Panc1 (cell line): ENCODE measurements at places on chromosomes 12 and 14.
A peak's percentile ranks its signal among the peaks of the same experiment; 100 is the strongest.

DNA sequence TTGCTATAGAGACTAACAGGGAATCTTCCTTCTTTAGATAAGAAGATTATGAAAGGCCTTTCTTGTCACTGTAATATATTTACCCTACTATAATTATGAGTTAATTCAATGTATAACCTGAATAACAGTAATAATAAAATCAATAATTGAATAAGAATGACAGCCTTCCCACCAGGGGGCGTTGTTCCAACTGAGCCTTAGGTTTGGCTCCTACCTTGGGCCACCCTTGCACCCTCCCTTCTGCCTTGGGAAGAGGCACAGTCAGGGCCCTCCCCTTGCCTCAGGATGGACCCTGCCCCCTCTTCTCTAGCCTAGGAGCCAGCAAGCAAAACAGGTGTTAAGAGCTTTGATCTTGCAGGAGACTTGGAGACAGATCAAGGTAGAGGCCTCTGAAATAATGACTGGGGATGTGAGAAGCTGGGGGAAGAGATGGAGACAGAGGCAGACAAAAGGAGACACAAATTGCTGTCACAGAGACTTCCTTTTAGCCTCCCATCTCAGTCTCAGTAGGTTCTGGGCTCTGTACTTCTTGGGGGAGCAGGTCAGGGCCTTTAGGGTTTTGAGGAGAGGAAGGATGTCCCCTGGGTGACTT lies 40.1 kb upstream of the CISTR start:
- no peak for DNase-seq

- DNase-seq = no peak
Observed at GRCh38 chr12:14273913-14274311, 91.6 kb upstream of the ATF7IP start.

DNA sequence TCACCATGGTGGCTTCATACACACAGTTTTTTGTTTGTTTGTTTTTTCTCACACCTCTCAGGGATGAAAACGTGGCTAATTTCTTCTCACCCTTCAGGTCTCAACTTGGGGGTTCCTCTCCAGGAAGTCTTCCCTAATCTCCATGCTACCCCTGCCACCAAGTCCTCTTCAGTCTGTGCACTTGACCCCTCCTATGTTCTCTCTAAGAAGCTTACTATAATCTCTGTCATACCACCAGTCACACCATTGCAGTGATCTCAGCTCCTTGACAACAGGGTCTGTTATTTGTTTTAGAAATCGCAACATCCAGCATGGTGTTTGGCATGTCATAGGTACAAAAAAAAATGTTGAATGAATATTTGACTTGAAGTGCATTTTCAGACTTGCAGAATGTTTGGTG lies 83.4 kb downstream of the PRORP start:
- no peak for DNase-seq

- no peak for DNase-seq
Observed at GRCh38 chr14:71701990-71702389, 230.2 kb upstream of the RGS6 start.

- DNase-seq = no peak
Observed at GRCh38 chr12:91387461-91388134, 205.0 kb upstream of the DCN start.

DNA sequence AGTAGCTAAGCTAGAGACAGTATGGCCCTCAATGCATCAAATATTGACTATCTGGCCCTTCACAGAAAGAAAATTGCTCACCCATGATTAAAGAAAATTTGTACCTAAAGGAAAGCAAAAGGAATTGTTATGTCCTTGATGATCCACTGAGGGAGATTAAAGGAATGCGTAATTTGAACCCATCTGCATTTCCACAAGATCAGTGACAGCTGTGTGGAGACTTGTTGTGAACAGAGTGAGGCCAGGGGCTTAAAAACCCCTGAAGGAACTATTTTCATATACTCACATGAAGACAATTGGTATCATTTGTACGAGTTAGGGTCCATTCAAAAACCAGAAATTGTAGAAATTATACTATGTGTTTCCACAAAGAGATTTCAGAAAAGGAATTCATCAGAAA lies 1908.1 kb upstream of the SEL1L start:
- DNase-seq = no peak

DNA sequence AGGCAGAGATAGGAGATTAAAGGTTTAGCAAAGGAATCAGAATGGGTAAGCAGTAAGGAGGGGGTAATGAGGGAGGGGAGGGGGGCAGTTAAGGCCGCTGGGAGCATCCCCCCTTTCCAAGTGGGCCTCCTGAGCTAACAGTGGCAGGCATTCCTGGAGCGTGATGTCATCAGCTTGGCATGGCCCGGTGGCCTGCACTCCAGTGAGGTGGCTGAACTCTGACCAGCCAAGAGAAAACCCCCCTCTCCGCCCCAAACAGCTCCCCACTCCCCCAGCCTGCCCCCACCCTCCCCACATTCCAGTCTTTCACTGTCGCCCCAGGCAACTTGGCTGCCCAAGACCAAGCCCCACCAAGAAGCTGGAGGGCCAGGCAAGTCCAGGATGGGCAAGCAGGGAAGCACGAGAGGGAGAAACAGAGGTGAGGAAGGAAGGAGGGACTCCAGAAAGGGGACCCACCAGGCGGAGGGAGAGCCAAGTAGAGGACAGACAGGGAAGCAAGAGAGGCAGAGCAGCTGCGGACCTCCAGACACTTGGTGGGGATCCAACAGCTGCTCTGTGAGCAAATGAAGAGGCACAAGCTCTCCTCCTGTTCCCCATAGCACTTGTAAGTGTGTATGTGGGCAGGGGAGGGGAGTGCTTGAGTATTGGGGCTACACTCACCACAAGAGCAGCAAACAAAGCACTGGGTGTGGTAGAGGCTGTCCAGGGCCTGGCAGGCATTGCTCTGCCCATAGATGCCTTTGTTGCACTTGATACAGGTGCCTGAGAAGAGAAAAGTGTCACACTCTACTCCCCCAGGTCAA lies 4.5 kb downstream of the AJUBA start:
- DNase-seq = no peak

DNA sequence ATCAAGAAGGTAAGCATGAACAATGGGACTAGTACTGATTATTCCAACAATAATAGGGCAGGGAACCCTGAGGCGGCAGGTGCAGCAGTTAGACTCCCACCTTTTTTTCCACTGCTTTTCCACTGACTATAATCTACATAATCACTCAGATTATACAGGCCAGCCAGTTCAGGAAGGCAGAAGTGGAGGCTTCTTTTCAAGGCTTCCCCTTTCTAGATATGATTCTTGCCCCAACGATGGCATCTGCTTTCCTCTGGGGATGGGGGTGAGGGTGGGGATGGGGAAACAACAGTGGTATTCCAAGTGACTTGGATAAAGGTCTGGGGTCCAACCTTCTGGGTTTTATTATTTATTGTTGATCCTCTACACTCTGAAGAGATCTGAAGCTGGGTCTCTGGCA lies 331 bp downstream of the NCKAP1L start:
- no peak for DNase-seq

DNA sequence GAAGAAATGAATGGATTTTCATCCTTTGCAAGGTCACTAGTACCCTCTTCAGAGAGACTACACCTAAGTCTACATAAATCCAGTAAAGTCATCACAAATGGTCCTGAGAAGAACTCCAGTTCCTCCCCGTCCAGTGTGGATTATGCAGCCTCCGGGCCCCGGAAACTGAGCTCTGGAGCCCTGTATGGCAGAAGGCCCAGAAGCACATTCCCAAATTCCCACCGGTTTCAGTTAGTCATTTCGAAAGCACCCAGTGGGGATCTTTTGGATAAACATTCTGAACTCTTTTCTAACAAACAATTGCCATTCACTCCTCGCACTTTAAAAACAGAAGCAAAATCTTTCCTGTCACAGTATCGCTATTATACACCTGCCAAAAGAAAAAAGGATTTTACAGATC lies 40.8 kb downstream of the SPATA7 start:
- no peak for DNase-seq

GRCh38 chr14:79708426-79709388 lies 502.6 kb downstream of the DIO2 start:
- no peak for DNase-seq

GRCh38 chr12:89476904-89477595 lies 47.5 kb downstream of the GALNT4 start:
- DNase-seq = no peak

GRCh38 chr14:72678356-72678755 lies 215.5 kb downstream of the DPF3 start:
- DNase-seq = no peak

- DNase-seq = no peak
Observed at GRCh38 chr12:69779928-69780327, 41.3 kb downstream of the RAB3IP start.

- no peak for DNase-seq
Observed at GRCh38 chr12:26058308-26058707, 66.5 kb downstream of the BHLHE41 start.

GRCh38 chr12:52720365-52720886 lies 17.1 kb upstream of the KRT77 start:
- no peak for DNase-seq

DNA sequence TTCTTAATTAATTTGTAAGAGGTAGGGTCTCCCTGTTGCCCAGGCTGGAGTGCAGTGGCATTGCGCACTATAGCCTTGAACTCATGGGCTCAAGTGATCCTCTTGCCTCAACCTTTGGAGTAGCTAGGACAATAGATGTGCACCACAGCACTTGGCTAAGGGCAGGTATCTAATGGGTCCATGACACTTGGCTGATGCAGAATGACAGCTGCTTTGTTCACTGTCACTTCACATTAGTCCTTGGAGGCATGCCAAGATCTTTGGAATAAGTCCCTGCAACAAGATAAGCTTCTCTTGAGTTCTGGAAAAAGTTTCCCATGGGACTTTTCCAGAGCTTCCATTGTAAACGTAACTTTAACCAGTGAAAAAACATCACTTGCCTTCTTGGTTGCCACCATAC lies 23.4 kb downstream of the COQ6 start:
- DNase-seq = no peak

DNA sequence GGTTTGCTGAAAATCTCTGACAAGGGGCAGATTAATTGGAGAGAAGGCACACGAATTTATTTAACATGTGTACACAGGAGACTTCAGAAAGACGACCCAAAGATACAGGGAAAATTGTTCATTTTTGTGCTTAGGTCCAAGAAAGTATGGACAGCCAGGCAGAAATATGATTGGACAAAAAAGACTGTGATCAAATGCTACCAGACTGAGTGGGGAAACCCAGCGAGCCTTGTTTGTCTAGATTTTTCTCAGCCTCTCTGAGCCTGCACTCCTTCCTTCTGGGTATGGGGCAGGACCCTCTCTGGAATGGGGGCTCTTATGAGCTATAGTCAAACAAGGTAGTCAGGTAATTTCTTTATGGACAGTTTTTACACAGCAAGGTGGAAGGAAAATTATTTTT lies 10.4 kb upstream of the CIPC start:
- no peak for DNase-seq

DNA sequence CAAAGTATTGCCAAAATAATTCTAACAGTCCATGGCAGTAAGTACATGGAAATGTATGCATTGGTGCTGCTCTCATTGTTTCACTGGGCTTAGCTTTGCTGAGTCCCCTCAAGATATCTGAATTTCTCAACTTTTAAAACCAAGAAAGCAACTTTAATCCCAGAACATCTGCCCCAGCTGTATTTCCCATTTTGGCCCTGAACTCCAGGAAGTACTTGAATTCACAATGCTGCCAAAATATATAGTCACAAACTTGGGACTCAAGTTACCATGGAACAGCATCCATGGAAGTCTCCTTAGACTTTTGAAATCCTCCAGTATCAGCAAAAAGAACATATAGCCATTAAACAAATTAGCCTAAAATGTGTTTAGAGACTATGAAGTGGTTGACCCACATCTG lies 78.5 kb upstream of the FLRT2 start:
- no peak for DNase-seq

- DNase-seq = no peak
Observed at GRCh38 chr14:51401272-51401671, 161.2 kb downstream of the TMX1 start.

- DNase-seq = no peak
Observed at GRCh38 chr14:42855085-42855484, 1248.4 kb downstream of the LRFN5 start.

GRCh38 chr14:85527445-85528035 lies 2.4 kb upstream of the FLRT2 start:
- DNase-seq = no peak

DNA sequence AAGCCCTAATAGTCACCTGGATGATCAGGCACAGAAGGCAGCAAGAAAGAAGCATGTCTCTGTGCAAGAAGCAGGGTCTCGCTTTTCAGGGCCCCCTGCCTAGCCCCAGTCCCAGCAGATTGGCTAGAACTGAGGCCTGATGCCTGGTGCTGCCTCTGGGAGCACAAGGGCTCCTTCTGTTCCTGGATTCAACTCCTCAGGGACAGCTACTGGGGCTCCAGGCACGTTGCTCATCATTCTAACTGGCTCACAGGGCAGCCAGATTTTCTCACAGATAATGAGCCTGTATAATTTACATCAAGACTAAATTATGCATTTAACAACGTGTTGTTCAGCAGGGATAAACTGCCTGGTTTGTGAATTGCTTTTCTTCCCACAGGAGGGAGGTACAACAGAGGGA lies 106.5 kb upstream of the PLXNC1 start:
- DNase-seq = no peak

DNA sequence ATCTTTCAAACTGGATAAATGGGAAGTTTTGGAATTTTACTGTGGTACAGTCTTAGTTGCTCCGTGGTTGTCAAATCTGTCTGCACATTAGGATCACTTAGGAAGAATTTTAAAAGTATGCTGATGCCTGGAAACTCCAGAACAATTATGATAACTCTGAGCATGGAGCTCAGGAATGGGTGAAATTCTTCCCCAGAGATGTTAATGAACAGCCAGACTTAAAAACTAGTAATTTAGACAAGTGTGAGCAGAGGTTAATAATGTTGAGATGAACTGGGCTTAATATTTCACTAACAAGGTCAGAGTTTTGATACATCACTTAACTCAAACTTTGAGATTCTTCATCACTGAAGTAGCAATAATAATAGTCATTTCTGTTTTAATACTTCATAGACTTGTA lies 94.5 kb downstream of the NTS start:
- DNase-seq = no peak

- DNase-seq = no peak
Observed at GRCh38 chr14:97053941-97054340, 256.8 kb downstream of the VRK1 start.

DNA sequence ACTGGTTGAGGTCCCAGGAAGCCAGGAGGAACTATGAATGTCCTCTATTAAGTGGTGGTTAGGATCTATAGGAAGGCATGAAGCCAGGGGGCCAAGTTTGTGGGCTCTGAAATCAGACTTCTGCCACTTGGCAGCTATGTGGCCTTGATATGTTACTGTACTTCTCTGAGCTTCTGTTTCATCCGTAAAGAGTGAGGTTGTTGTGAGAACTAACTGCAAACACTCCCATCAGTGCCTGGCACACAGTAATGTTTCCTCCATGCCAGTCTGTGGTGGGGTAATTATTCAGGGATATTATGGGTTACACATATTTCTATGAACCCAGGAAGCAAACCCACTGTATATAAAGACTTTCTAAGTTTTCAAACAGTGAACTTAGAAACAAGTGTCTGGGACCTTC lies 57.4 kb downstream of the PLXNC1 start:
- DNase-seq = no peak

GRCh38 chr12:27179400-27180214 lies 64.5 kb upstream of the STK38L start:
- DNase-seq = peak; percentile 82
